ENCODE measurements at places on chromosomes 12 and 14.

DNA sequence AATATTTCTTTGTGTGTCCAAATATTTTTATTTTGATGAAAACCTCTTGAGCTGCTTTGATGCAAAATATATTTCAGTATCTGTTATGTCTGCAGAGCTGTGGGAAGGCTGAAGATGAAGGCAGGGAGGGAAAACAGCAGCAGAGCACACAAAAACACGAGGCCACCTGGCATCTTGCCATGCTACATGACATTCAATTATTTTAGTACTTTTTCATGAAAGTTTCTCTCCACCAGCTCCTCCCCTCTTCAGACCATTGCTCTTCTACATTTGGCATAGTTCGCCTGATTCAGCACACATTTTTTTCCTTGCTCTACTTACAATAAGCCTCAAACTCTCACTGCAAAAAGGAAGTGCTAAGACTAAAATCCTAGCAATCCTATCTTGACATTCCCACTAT, 4.6 kb upstream of the ALX1 start:
- DNase-seq: no peak

DNA sequence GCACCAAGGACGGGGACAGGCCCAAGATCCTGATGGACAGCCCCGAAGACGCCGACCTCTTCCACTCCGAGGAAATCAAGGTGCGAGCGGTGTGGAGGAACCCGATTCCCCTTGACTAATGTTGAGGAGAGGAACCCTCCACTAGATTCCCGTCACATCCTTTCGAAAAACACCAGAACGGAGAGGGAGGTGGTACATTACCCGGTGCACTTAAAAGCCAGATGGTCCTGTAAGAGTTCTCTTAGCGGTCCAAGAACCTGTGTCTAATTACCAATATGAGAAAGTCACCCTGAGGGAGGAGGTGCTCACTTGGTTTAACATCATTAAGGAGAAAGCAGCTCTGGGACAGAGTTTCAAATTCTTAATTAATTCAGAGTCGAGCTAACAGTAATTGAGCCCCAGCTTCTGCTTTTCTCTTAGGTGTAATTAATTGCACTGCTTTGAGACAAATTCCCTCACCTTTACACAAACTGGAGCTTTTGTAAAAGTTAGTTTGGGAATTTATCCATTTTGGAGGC, 450 bp downstream of the PRKAB1 start:
- DNase-seq: no peak

GRCh38 chr12:85759091-85759490, 77.1 kb downstream of the RASSF9 start:
- no peak for DNase-seq

DNA sequence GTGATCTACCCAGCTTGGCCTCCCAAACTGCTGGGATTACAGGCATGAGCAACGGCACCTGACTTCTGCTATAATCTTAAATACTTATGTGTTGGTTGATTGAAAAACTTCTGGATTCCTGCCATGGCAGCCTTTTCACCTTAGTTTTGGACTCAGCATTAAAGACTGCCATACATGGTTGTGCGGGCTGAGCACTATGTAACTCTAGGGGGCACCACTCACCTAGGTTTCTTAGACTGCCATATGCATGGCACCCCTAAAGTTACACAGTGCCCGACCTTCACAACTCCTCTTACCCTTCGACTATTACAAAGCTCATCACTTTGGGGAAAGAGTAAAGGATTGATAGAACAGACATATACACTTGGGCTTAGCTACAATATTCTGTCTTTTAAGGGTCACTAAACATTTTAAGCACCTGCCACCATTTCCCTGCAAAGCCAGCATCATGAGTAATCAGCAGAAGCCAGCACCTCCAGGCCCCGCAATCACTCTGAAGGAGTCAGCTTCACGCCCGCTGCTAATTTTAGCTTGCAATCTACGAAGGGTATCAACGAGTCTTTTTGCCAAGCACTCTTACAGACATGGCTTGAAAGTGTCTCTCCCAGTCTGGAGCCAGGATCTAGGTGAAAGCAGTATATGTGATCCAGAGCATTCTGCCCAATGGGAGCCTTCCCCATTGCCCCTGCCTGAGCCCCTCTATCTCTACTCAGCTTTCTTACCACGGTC, 59.8 kb downstream of the SUDS3 start:
- DNase-seq: no peak

DNA sequence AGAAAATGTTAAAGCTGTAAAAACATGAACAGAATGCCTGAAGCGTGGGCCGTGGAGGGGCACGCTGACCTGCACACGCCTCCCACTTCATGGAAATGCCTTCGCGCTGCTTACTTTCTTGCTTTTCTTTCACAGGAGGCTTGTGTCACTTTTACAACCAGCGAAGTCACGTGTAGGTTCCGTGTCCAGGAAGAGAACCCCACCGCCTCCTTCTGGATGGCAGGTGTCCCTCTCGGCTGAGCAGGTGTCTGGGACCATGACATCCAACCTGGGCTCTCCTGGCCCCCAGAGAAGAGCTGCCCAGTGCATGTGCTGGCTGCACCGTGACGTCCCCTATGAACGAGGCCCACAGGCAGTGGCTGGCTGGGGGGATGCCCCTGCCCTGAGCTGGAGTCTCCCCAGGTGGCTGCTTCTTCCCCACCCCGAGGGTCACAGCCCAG, 345.0 kb upstream of the SFSWAP start:
- DNase-seq: no peak

GRCh38 chr12:76422543-76423438, 74.6 kb upstream of the BBS10 start:
- no peak for DNase-seq

DNA sequence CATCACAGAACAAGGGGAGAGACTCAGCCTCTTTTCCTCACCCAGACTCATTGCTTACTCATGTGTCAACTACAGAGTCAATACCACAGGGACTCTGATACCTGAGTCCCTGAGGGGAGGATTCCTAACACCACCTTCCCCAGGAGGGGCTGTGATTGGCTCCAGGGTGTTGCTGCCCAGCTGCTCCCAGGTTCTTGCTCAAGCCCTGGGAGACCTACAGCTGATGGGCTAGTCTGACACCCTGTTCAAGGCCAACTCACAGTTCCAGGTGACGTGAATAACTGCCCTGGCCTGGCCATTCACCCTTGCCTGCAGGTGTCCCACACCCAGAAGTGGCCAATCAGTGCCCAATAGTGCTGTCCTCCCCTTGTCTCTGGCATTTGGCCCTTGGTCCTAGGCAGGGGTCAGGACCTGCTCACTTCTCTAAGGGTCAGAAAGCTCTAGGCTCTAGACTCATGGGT, 8.6 kb downstream of the SPRYD4 start:
- DNase-seq: no peak

DNA sequence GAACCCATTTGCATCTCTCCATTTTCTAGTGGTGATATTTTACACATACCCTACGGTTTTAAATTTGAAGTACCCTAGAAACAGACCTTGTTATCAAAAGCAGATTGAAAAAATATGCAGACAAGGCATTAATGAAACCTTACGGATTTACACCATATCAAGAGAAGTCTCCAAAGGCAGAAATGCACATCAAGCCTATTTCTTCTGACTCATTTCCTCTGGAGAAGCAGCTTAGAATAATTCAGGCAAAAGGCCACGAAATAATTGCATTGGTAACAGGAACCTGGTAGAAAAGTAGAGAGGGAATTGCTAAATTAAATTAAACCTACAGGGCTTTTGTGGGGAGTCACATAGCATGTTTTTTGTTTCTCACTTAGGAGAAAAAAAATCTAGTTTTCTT, 34.7 kb downstream of the KICS2 start:
- no peak for DNase-seq

DNA sequence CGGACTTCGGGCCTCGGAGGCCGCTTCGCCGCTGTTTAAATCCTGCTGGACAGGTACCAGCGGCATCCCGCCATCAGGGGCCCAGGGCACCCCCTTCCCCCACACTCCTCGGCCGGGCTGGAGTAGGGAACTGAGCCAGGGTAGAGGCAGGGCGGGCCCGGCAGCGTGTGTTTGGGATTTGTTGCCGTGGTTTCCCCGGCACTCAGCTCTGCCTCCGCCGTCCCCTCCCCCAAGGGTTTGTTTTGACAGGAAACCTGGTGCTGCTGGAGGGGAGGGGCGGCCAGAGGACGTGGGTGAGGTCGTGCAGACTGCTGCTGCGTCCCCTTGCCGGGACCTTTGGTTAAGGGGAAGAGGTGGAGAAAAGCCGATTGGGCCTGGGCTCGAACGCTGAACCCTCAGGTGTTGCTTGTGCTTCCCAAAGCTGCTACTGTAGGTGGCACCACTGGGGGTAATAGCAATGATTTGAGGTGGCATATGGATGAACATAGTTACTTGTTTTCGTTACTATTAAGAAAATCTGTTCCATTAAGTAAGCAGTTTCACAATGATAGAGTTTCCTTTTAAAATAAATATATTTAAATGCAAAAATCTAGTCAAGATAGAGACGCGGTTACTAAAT, 778 bp downstream of the TCP11L2 start:
- DNase-seq: peak; percentile 68

GRCh38 chr12:104873374-104873773, 84.7 kb downstream of the SLC41A2 start:
- no peak for DNase-seq

- no peak for DNase-seq
Observed at GRCh38 chr12:78898416-78898815, 33.8 kb downstream of the SYT1 start.

DNA sequence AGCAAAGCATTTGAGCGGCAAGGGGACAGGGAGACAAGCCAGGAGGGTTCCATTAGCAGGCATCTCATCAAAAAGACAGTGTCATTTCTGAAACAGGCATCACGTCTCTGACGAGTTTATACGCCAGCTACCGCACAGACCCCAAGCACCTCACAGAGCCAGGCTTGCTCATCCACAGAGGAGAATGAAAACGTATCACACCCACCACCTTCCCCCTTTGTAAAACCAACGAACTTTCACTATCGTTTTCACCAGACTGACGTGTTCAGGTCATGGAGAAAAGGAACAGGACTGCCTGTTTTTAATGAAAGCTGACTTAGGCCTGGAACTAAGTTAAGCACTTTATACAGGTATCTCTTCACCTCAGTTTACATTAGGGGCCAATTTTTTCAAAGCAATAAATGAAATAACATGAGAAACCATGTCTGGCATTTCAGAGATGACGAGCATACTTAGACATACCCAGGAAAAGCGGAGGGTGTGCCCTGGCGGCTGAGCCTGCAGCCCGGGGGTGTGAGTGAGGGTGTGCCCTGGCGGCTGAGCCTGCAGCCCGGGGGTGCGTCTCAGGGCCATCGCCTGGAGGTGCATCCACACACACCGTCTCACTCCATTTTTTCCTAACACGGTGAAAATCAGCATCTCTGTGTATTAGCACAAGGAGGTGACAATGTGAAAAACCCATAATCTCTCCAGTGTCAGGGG, 41.9 kb downstream of the STX2 start:
- peak; percentile 60 for DNase-seq

- no peak for DNase-seq
Observed at GRCh38 chr14:57933349-57933748, 67.5 kb upstream of the SLC35F4 start.

- DNase-seq: no peak
Observed at GRCh38 chr12:62878211-62878610, 56.7 kb downstream of the PPM1H start.

All from T-helper 2 cell (primary cell).